Stimulated activated CD8-positive, alpha-beta memory T cell treated with anti-CD3 and anti-CD28 coated beads, Interleukin-4, amount 100 ng/mL, for 4 hours (primary cell): ENCODE measurements at places on chromosomes 2 and 18.

DNA sequence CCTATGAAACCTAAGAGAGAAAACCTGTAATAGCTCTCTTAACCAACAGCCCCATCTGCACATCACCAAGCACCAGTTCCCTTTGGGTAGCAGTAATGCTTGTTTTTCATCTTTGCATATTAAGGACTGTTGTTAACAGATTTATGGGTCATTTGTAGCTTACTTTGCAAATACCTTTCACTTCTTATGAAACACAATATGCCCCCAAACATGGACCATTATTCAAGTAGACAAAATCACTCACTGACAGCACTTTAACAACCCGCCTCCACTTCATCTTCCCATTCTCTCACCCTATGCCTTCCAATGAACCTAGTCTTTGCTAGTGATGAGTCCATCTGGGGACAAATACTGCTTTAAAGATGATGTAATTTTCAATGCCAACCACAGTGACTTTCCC lies 64.4 kb downstream of the GFPT1 start:
- DNase-seq, result no peak

DNA sequence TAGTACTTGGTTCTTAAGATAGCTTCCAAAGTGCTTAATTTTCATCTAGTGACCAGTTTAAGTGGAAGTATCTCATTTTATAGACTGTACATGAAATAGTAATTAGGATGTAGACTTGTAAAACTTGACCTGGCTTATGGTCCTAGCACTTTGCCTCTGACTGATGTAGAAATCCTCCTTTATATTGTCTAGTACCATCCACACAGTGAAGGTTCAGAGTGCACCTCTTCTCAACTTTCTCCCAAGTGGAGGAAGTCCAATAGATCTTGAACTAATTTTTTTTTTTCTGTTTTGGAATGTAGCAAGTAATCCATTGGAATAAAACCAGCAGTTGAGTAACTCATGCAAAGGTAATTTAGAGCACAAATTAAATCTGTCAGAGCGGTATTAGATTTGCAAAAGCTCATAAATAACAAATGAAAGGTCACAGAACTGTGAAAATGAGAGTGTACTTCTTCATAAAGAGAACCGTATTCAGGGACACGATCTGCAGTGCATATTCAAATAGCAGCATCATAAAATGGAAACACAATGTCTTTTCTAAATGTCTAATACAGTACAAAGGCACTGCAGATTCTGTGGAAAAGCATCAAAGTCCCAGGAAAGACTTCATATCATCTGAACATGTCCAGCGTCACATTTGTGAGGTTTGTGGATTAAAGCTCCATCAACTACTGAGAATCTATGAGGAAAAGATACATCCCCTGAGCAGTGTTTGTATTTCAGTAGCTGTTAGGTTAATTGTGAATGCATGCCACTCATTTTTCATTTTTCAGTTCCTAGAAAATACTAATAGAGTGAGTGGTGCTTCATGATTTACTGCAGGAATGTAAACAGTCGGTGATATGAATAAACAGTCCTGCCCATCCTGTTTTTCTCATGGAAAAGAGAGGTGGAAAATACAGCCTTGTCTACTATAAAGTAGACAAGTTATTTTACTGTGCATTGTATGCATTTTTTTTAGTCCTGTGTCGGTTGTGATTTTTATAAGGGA lies 100.7 kb downstream of the LYPD6 start:
- no peak for DNase-seq

- DNase-seq, result no peak
Observed at GRCh38 chr2:229098801-229099200, 172.3 kb downstream of the PID1 start.

DNA sequence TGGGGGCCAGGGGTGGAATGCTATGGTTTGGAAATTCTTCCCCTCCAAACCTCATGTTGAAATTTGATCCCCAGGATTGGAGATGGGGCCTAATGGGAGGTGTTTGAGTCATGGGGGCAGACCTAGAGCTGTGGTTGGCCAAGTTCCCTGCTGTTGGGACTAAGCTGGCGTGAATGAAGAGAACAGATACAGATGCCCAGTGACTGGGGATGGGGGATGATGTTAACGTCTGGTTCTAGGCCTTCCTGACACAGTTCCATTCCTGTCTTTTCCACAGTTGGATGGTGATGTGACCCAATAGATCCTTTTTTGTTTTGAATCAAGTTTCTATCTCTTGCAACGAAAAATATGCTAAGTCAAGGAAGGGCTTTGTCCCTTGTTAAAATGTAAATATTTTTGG lies 23.7 kb downstream of the KLHL23 start:
- no peak for DNase-seq

GRCh38 chr18:24942144-24942543 lies 409.8 kb downstream of the ZNF521 start:
- DNase-seq, result no peak

DNA sequence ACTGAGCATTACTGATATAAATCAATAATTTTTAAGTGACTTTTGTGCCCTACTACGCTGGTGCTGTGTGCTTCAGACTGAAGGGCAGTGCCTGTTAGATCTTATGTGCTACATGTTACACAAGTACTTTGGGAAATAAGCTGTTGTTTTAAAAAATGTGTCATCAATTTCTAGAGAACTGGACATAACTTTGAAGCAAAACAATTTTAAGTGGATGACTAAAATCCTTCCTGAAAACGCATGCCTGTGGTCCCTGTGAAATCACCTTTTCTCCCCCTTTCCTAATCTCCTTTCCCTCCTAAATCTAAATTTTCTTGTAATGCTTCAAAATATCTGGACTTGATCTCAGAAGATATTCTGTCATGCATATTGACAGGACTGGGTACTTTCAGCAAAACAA lies 7.1 kb upstream of the IL1RL1 start:
- no peak for DNase-seq

DNA sequence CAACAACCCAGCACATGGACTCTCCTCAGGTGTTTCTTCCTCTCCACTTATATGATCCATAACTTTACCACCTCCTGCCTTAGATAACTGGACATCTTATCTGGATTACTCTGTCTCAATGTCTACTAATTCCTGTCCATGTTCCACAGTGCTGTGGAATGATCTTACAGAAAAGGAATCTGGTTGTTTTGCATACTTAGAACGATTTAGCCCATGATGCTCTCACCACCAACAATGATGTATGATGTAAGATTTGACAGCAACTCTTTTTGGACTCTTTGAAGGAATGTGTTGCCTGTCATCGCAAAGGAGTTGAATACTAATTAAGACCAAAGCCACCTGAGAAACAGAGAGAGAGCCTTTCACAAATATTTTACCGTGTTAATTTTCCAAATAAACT lies 37.7 kb upstream of the SYT4 start:
- DNase-seq, result no peak

- no peak for DNase-seq
Observed at GRCh38 chr2:181446985-181447384, 10.2 kb upstream of the ITGA4 start.

DNA sequence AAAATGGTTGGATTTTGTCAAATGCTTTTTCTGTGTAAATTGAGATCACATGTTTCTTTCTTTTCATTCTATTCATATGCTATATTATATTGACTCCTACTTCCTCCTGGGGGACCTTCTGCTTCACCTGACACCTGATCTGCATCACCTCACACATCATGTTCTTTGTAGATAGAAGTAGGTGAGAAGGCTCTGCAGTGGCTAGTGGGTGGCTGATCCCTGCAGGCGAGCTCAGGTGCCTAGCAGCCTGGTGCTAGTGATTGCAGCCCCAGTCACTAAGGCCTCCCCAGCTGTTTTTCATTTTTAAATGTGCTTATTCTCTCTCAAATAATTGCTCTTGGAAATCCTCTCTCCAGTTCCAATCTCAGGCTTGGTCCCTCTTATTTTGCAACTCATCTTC lies 33.6 kb downstream of the MC4R start:
- DNase-seq, result no peak

- no peak for DNase-seq
Observed at GRCh38 chr2:149034406-149034805, 4.1 kb upstream of the LYPD6B start.

DNA sequence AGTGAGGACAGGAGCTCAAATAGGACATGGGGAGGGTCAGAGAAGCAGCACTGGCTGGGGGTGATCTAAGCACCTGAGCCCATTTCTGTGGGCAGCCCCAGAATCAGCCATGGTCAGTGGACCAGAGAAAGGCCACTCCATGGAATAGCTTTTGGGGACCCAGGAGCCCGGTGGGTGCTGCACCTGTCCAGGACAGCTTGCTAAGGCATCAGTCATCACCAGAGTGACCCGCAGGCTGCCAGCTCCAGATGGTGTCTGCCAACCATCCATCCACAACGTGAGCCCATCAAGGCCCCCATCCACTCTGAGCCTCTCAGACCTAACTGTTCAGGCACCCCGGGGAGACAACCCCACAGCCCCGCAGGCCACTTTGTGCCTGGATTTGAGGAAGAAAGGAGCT lies 23.6 kb upstream of the COL6A3 start:
- DNase-seq, result no peak

DNA sequence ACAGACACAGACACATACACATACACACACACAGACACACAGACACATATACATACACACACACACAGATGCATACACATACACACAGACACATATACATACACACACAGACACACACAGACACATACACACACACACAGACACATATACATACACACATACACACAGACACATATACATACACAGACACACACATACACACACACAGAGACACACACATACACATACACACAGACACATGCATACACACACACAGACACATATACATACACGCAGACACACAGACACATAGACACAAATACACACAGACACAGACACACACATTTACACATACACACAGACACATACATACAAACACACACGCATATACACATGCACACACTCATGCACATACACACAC lies 81.5 kb upstream of the ARL4C start:
- no peak for DNase-seq

GRCh38 chr2:135790423-135790822 lies 46.6 kb downstream of the LCT start:
- no peak for DNase-seq

DNA sequence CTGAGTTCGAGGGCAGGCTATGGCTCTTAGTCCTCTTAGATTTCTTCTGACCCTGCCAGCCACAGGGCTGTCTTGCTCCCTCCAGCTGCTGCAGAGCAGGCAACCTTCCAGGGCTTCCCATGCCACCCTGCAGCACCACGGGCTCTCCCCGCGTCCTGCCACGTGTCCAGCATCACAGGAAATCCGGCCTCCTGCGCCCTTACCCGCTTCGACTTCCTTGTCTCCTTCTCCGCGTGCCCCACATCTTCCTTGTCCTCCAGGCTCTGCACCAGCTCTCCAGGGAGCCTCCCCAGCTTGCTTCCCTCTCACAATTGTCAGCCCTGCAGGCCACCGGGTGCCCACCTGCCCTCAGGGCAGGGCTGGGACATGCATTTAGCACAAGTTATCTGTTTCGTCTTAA lies 253.5 kb downstream of the DCDC2C start:
- DNase-seq, result no peak

- DNase-seq, result no peak
Observed at GRCh38 chr2:133802409-133803039, 234.3 kb upstream of the NCKAP5 start.

DNA sequence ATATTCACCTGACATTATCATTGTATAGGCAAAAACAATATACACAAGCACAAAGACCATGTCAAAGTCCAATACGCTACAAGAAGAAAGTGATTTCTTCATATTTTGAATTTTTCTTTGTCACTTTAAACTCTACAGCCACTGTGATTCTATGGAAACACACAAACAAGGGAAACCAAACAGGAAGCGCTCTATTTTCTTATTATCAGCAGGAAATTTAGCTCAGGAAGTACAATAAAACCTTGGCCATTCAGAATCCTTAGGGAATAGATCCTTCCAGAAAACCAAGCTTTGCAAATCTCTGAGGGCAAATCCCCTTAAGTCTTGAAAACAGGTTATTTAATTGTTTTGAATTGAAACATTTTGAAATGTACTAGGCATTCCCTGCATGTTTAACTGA lies 336.2 kb downstream of the EPHA4 start:
- no peak for DNase-seq

- DNase-seq, result no peak
Observed at GRCh38 chr2:223056701-223057418, 4.9 kb downstream of the KCNE4 start.

- no peak for DNase-seq
Observed at GRCh38 chr2:186697536-186697935, 3.7 kb downstream of the FAM171B start.

- DNase-seq, result no peak
Observed at GRCh38 chr2:157375384-157375783, 49.8 kb upstream of the ERMN start.
